Hypothalamus (tissue), 51 donors: ENCODE measurements at places on chromosomes 3 and 15.
A peak's percentile ranks its signal among the peaks of the same experiment; 100 is the strongest.

DNA sequence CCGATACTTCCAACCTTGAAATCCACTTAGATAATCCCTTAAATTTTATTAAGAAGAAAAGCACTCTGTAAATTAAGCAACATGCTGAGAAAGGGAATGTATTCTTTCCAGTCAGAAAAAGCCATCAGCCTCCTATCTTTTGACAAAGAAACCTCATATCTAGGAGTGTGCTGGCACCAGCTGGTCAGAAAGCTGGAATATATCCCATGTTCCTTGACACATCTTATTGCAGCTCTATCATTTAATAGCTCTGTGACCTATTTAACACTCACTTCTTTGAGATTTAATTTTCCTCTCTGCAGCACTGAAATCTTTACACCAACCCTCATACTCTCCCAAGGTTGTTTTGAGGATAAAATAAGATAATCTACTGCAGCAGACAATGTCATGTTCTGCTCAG is 30.4 kb upstream of the CAPN7 start:
- no peak for DNase-seq

DNA sequence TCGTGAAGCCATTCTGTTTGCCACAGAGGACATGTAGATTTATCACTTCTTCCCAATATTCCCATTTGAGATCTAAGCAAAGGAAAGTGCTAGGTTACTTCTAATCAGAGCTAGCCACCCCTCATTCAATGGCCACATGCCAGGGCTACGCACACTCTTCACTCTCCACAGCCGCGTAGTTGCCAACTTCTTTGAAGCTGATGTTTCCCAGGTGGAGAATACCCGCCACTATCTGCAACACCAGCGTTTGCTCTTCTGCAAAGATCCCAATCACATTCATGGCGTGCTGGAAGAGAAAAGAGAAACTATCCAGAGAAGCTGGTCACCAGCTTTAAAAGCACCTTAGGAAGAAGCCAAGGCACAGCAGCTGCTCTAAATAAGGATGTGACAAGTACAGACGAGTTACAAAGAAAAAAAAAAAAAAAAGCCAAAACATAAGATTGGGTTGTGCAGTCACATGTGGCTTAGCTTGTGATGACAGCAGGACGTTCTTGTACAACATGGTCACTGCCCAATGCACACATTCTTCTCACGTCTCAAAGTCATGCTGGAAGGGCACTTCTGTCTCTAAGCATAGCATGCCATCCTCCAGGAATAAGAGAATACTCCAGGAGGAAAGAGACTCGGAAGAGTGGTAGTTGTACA is 16.4 kb downstream of the LDHAL6B start:
- no peak for DNase-seq

DNA sequence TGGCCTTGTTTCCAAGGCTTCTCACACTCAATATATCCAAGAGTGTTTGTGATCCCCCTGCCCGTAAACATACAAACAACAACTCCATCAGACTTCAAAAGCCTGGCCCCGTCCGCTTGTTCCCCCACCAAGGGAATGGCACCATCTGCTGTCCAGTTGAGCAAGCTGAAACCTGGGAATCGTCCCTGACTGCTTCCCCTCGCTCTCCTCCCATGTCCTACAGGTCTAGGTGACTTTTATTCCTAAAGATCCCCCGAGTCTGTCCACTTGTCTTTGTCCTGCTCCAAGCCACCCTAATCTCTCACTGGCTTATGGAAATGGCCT is 27.9 kb upstream of the FAM174B start:
- peak; percentile 36 for DNase-seq

DNA sequence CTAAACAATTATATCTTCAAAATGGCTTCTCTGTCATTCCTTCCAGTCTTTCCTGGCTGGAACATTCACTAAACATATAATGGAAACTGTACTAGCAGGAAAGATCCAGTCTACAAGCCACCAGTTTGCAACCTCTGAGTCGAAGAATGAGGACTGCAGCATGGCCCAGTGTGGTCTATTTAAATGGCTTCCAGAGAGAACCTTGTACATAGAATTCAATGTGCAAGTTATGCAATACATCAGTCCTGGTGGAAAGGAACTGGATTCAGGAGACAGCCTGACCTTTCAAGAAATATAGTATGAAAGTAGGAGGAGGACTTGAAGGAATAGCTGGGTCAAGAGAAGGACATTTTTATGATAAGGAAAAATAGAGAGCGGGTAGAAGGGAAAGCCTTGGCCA is 49.9 kb downstream of the NEK10 start:
- DNase-seq = no peak

DNA sequence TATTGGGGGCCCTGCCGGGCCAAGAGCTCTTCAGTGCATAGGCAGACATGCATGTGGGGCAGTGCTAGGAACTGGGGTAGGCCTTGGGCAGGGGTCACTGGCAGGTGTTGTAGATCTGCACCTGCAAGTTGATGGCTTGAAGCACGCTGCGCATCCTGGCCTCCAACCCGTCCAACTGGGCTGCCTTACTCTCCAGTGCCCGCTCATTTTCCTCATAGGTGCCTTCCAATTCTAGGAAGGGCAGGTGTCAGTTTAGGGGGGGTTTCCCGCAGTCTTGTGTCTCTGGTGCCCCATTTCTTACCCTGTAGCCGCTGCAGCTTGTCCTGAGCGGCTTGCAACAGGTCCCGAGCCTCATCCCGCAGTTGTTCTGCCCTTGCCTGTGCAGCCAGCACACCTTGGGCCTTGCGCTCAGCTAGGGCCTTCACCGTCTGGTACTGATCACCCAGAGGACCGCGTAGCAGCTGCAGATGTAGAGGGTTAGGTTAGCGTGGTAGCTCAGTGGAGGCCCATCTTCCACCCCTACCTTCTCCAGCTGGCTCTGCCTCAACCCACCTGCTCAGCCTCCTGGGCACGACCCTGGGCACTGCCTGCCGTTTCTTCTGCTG is 611 bp upstream of the USP19 start:
- no peak for DNase-seq

DNA sequence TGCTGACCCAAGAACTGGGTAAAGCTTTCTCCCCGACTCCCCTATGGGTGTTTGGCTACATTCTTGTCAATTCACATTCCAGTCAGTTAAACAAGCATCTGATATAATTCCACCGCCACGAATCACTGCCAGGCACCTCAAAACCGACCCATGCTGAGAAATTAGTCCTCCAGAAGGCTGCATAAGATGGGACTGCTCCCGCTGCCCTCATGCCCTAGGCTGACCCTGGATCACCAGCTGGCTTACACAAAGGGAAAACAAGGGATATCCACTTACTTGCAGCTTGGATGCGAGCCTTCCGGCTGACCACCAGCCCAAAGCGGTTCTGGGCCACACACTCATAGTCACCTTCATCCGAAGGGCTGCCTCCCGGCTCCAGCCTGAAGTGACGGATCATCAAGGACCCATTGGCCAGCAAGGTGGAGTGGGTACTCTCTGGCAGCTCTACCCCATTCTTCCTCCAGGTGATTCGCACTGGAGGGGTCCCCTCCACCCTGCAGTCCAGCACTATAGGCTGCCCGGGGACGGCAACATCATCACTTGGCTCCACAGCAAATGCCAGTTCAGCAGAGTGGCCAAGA is 2.9 kb downstream of the IGDCC3 start:
- no peak for DNase-seq

GRCh38 chr3:147428754-147429153 is 19.6 kb downstream of the ZIC1 start:
- DNase-seq = no peak

DNA sequence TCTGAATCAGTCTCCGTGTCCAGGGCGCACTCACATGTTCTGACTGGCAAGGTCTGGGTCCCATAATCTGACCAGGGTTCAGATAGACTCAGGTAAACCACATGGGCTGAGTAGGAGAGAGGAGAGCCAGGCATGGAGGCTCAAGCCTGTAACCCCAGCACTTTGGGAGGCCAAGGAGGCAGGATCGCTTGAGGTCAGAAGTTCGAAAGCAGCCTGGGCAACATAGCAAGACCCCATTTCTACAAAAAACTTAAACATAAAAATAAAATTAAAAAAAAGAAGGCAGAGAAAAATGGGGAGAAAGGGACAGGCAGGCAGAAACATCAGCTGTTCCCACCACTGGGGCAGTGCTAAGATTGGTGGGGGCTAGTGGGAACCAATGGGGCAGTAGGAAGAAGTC is 5.4 kb downstream of the TMEM43 start:
- no peak for DNase-seq

DNA sequence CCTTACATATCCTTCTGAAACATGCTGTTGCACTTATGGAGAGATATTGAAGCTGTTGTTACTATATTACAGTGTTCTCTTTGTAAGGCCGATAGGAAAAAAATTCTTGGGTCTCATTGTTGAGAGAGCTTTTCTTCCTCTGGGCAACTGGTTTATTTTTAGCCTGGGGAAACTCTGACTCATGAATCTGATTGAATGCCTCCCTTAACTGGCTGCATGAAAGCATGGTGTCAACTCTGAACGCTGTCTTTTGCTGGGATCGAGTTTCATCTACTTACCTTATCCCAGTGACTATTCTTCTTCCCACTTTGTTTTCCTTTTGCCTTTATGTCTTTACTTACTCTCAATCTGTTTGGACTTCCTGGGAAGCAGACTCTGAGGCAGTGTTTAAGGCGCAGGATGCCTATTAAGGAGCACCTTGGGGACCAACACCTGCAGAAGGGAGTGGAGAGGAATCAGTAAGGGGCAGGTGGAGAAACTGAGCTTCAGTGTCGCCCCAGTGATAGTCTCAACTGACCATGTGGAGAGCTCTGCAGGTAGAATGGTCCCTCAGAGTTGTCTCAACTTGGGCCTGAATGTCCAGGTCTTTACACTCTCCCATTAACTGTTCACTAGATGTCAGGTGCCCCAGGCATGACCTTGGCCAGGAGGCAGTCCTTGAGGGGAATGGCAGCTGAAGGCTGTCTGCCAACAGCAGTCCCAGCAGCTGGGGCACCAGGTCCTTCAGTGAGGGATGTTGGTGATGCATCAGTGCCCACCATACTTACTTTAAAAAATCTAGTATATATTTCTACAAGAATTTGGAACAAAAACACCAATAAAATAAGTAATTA is 88.9 kb upstream of the CCNL1 start:
- peak; percentile 10 for DNase-seq

GRCh38 chr3:43484926-43485488 is 136.8 kb downstream of the ANO10 start:
- no peak for DNase-seq

GRCh38 chr3:12601072-12601471 is 44.2 kb downstream of the MKRN2 start:
- DNase-seq = no peak

DNA sequence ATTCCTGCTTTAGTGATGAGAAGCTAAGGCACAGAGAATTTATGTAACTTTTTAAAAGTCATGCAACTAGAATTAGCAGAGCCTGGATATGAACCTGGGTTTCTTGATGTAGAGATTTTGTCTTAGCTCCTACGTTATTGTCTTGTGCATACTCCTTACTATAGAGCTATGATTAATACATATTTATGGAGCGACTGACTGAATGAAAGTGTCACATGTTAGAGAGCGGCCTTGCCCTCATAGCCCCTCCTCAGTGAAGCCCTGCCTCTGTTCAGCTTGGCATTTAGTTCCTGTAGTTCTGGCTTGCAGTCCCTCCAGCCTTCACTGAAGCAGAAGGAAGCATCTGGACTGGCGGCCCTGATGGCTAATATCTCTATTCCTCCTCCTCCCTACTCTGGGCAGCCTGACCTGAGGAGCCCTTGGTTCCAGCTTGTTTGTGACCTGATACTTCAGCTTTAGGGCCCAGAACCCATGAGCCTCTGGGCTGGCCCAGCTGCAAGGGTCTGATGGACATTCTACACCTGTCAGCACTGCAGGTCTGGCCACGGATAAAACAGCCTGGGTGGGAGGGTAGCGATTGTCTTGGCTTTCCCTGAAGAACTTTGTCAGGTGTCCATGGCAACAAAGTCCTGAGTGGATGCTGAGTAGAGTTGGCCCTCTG is 13.4 kb upstream of the AGBL1 start:
- no peak for DNase-seq

DNA sequence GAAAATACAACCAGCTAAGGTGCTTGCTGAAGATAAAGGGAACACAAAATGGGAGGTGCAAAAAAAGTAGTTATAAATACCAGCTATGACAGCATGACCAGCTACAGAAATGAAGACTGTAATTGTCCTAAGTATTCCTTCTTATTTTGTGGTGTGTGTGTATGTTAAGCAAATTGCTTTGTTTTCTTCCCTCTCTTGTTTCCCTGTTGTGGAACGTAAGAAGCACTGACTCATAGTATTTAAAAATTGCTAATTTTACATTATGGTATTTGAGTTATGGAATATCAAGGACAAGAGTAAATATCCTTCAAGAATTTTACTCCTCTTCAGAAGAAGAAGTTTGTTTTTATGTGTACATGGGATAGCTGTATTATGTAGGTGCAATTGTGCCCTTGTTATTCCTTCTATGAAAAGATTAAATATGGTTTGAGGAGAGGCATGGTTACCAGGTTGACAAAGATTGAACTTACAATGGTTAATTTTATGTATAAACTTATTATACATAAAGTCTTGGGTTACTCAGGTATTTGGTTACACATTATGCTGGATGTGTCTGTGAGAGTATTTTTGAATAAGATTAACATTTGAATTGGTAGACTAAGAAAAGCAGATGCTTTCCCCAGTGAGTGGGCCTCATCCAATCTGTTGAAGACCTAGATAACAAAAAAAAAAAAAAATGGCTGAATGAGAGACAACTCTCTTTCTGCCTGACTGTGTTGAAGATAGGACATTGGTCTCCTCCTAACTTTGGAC is 1132.1 kb upstream of the ALCAM start:
- DNase-seq = no peak

GRCh38 chr3:183895296-183895695 is 10.6 kb upstream of the PARL start:
- DNase-seq = no peak

DNA sequence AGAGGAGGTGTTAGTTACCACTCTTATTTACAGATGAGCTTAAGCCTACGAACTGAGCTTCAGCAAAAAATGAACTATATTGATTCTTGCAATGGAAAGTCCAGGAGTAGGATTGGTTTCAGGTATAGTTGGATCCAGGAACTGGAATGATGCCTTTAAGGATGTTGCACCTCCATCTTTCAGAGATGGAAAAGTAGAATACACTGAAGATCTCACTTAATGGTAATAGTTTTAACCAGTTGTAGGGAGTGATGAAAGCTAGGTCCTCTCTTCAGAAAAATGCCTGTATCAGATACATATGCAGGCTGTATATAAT is 2.5 kb downstream of the SLC28A1 start:
- DNase-seq = no peak
